ENCODE measurements at places on chromosomes 2 and 18.

GRCh38 chr2:232438951-232439757, 16.8 kb upstream of the ALPI start:
- DNase-seq, result no peak

GRCh38 chr2:226995625-226996041, 159.8 kb downstream of the RHBDD1 start:
- no peak for DNase-seq

DNA sequence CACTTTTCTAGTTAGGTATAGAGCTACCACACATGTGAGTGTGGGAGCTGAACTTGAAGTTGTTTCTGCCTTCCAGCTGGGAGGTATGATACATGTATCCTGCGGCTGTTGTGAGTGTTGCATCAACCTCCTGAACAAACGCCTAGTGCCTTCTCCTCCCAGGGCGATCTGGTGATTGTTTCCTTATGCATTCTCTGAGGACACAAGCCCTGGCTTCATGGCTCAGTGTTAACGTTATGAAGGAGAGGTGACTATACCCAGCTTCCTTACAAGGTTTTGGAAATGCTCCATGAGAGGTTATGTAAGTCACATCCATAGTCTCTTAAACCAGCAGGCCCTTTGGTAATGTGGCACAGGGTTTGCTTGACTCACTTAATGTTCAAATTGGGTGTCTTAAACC, 64.9 kb downstream of the SPRED2 start:
- no peak for DNase-seq

DNA sequence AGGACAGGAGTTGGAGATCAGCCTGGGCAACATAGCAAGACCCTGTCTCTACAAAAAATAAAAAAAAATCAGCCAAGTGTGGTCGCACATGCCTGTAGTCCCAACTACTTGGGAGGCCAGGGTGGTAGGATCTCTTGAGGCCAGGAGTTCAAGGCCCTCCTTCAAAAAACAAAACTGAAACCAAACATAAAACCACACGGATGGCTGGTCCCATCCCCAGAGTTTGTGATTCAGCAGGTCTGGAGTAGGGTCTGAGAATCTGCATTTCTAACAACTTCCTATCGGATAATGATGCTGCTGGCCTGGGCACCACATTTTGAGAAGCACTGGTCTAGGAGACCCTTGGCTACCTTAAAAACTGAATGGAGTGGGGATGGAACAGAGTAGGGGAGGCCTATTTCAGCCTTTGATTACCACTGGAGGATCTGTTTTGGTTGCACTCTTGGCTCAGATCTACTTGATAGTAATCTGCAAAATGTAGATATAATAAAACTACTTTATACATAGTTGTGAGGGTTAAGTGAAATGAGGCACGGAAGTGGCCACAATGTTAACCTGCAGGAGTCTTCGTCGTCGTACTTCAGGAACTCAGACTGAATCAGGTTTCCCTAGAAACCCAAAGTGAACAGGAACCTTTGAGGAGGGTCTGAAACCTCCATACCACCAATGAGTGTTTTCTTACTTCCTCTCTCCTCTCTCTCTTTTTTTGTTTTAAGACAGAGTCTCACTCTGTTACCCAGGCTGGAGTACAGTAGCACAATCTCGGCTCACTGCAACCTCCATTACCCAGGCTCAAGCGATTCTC, 25.5 kb upstream of the NFE2L2 start:
- DNase-seq, result no peak

GRCh38 chr2:70454936-70455544, 98.6 kb downstream of the TGFA start:
- DNase-seq, result no peak

DNA sequence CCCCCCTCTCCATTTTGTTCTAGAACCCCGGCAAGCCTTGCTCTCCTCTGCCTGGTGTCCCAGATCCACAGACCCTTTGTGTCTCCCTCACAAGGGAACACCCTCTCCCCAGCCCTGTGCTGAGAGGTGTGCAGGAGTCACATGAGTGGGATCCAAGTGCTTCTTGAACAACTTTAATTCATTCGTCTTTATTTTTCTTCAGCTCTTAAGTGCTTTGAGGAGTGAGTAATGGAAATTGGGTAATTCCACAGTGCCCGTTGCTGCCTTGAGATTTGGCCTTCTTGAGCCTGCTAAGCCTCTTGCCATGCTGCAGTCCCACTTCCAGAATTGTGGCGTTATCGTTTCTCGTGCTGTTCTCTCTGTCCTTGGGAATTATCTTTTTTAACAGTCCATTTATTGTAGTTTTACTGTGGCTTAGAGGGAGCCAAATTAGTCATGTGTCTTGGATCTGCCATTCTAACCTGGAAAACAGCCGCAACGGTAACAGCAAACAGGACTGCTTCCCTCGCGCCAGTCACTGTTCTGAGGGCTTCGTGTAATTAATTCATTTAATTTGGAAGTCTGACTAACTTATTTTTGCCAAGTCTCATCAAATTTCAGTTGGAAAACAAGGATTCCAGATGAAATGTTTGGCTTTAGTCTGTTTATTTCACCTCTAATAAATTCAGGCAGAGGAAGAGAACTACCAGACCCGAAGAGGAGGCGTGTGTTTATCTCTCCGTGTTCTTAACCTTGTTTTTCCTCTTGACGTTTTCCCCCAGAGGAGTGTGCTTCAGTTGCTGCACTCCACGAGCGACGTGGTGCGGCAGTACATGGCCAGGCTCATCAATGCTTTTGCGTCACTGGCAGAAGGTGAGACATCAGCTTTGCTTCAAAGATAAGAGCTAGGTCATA, 72.0 kb downstream of the ARMC9 start:
- DNase-seq, result no peak

GRCh38 chr18:63016270-63016669, 300.9 kb downstream of the PHLPP1 start:
- peak; percentile 58 for DNase-seq

DNA sequence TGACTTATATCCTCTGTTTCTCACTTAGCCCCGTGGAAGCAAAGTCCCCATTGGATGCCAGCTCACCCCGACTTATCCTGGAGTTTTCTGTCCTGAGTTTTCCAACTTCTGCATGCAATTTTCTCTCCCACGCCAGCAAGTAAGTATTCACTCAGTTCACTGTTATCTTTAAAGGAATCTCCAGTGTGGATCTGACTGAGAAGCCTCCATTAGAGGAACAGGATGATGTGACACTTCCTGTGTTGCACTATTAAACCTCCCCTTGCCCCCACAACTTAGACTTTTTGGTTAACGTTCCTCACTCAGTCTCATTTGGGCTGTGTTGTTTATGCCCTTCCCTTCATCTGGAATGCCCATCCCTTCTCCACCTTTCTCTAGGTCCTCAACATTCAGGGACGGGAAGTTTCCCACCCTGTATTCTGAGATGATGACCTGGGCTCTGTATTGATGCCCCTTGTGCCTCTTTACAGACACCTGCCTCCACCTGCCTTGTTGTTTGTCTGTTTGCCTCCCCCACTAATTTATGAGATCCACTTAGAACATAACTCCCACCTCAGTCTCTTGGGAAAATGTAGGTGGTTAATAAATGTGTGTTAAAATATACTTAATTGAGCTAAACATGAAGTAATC, 536.1 kb upstream of the RAB6C start:
- DNase-seq, result no peak

DNA sequence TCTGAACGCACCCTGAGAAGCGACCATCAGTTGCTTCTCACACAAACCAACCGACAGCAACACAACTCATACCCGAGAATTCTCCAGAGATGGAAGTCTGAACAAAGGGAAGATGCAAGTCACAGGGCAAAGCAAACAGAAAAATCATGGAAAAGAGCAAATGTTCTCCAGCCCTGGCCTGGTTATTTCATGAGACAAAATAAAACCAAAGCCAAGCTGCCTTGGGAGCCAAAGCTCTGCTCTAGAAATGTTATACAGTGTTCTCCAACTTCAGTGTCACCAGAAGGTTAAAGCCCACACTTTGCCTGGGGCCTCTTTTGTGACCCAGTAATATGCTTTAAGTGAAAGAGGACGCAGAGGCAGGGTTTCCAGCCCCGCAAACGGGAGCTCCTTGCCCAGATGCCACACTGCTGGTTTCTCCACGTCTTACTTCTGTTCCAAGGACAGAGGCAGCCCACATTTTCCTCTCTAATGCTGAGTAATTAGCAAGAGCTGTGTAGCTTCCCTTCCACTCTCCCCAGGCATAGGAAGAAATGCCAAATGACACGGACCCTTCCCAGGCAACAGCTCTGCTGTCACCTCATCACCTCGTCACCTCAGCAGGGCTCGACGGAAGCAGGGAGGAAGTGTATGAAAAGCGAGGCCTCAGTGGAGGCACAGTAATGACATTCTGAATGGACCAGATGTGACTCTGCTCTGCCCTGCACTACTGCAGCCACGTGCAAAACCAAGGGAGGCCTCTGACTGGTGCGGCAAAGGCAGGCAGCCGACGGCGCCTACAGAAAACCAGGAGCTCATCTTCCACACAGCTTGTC, 64.7 kb downstream of the FBXO15 start:
- DNase-seq, result no peak

- no peak for DNase-seq
These were observed 60.1 kb downstream of the FMNL2 start for GRCh38 chr2:152395103-152395502.

DNA sequence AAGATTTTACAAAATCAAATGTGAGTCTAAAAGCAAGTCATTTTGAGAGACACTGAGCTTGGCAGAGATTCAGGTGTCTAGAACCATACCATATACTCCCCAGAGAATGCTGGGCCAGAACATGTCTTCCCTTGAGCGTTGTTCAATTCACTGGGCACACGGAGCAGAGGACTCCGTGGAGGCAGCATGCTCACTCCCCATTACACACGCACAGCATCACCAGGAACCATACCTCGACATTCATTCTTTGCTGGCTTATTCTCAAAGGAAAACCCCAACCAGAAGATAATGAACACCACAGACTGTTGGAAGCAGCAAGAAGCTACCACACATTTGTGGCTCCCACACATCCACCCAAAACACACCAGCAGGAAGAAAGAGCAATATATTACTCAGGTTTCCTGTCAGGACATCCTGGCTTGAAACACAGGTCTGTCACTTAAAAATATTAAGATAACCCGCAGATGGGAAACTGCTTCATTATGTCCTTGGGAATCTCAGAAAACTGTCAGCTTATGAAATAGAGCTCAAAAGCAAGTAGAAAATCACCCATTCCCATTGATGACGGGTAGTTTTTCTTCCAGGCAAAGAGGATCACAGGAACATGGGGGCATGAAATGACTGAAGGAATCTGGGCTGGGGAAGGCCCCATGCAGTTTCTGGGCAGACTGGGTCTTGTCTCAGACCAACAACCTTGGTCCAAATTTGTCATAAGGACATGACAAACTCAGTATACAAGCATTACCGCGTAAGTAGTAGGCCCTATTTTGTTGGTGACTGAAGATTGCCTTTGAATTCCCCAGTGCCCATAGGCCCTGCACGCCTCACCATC, 46.4 kb downstream of the PCBP1 start:
- DNase-seq, result peak; percentile 52

GRCh38 chr2:39686456-39686855, 20.7 kb downstream of the TMEM178A start:
- no peak for DNase-seq

- no peak for DNase-seq
These were observed 49.2 kb downstream of the CXCR4 start for GRCh38 chr2:136068581-136069227.

DNA sequence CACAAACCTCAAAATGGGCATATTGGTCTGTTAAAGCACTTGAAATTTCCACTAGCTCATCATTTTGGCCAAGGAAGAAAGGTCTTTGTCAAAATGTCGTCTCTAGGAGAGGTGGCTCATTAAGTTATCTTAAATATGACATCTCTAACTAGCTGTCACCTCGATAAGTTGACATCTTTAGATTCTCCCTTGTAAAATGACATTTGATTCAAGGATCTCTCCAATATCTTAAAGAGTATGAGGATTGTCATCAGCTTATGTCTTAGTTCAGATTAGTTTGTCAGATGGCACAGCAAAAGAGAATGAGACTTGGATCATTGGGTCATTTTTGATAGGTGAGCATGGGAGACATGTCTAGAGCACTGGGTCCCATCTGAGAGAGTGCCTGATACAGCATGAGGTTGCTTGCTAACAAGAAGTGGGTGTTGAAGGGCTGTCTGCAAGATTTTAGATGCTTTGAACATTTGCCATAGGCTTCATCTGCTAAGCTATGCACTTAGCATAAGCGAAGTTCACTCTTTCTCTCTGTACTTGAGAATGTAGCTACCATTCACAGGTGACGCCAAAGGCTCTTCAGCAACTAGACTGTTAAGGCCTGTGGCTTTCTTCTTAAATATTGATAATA, 12.9 kb downstream of the PTPRM start:
- no peak for DNase-seq

Measured in NCI-H2081 (cell line).